ENCODE measurements at places on chromosomes 6 and 20. TPM values are rescaled to one million over a fixed set of nuclear protein-coding genes. Genes with fewer than 3 reads are reported as not detected.

The FAM162B gene
- not detected for total RNA-seq

The PPP1R18 gene
- total RNA-seq = 104 TPM

The PTCRA gene
- not detected for total RNA-seq

The CPNE5 gene
- total RNA-seq = 57.8 TPM

The HS3ST5 gene
- not detected for total RNA-seq

The ENPP3 gene
- 0.07 TPM for total RNA-seq

The TFAP2C gene
- not detected for total RNA-seq

- DNase-seq = peak; percentile 58
Measured at GRCh38 chr20:45311589-45312211, 3.6 kb upstream of the MATN4 start.

GRCh38 chr20:25336561-25337422 lies 53.8 kb downstream of the ABHD12 start:
- DNase-seq = no peak

DNA sequence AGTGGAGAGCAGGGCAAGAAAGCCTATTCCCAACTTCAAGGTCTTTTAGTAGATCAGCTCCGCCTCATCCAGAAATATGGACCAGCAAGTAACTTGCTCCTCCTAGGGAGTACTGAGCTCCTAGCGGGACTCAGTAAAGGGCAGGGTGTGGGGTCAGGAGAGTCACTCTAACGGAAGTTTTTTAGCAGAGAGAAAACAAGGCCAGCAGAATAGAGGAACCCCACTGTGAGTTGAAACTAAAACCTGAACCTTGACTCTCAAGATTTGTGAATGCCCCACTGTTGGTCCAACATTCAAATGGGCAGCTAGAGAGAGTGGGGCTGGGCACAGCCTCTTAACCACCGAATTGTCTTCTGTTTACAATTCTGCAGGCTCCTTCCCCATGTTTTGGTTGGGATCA lies 244.8 kb downstream of the FARS2 start:
- no peak for DNase-seq

- no peak for DNase-seq
Measured at GRCh38 chr6:37011656-37012378, 6.4 kb downstream of the FGD2 start.

GRCh38 chr6:14002176-14002947 lies 77.6 kb downstream of the RNF182 start:
- no peak for DNase-seq

DNA sequence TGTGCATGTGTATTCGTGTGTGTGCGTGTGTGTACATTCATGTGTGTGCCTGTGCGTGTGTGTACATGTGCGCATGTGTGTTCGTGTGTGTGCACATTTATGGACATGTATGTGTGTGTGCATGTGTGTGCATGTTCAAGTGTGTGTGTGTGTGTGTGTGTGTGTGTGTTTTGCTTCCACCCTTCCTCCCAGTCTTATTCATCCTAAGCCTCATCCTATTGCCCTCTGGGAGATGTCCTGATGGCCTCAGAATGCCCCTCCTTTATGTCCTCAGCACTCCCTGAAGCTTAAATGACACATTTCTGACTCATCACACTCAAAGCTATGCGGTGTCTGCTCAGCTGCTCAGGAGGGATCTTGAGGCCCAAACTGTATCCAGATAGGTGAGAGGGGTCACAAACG lies 76.6 kb upstream of the CCDC167 start:
- no peak for DNase-seq

DNA sequence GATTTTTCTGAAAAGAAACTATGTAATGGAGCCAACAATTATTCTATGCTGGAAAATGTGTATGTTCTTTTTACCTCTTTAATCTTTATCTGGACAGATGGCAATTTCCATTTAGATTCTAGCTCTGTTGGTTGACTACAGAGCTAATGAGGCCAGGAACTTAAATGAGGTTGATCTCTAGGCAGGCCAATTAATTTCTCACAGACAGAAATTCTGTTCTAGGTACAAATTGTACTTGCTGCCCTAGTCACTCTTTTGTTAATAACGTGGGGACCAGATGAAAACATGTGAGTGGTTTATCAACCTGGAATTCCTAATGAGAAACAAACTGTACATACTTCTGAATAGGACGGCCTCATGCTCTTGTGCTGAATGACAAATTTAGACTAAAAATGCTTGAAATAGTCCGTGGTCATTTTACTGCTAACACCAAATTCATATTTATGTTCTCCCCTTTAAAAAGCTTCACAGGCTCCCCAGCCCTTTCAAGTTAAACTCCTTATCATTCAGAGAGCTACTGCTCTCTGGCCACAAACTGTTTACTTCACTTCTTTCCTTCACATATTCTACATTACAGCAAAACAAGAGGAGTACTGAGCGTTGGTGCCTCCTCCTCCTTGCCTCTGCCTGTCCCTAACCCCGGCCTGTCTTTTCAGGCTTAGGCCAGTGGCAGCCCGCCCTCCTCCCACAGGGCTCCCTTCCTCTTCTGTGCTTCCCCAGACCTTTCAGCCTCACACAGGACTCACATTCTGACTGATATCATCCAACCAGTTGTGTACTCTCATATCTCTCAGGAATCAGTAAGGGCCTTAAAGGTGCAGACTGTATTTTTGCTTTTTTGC lies 41.4 kb downstream of the DTNBP1 start:
- no peak for DNase-seq

DNA sequence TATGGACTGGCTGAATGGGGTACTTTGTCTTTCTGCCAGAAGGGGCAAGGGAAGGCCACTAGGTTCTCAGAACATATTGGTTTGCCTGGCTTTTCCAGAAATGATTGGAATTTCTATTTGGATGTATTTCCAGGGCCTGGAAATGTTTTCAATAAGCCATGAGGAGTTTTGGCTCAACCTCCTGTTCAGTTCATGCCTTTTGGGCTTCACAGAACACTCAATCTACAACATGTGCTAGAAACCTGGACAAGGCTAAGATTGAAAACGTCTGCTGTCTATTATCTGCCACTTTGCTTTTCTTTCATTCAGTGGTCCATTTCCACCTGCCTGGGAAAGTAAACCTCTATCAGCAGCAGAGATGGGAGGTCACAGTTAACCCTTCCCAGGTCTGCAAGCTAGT lies 793.4 kb downstream of the TENT5A start:
- no peak for DNase-seq

DNA sequence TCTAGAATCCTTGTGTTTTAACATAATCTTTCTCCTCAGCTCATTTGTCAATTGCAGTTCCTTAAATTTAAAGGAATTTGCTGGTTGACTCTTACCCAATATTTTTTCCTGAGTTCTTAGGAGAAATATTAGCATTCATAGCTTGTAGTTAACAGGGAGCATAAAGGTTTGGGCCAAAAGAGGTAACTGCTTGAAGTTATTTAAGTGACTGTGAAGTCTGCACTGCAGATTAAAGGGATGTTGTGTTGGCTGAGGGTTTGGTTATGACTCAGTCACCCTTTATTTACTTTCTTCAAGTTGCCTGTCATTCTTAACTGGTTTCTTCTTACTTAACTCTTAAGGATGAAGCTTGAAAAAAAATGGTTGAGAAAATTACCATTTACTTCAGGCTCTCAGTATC lies 220.3 kb upstream of the LAMP5 start:
- no peak for DNase-seq

GRCh38 chr6:160775792-160776580 lies 73.9 kb downstream of the PLG start:
- no peak for DNase-seq

GRCh38 chr6:169638915-169639314 lies 62.9 kb downstream of the WDR27 start:
- no peak for DNase-seq

GRCh38 chr6:33905071-33905609 lies 101.3 kb upstream of the MLN start:
- no peak for DNase-seq

DNA sequence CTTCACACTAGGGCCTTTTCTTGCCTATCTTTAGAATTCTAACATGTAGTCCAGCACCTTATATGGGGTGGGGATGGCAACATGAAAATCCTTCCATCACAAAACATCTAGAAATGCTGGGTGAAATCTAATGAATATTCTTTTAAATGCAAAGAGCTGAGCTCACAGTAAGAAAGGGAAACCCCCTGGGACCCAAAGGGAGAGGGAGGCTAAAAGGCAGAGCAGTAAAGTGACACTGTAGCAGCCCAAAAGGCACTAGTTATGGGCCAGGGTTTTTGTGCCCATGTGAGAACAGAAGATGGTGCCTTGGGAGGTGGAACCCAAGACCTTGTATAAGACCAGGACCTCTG lies 66.7 kb downstream of the TRAM2 start:
- no peak for DNase-seq

GRCh38 chr6:116040993-116041392 lies 19.7 kb downstream of the FRK start:
- no peak for DNase-seq

Data from activated B cell treated with CpG ODN at 0.5 μM for 24 hours (primary cell).